ENCODE measurements at places on chromosomes 1 and 21.

DNA sequence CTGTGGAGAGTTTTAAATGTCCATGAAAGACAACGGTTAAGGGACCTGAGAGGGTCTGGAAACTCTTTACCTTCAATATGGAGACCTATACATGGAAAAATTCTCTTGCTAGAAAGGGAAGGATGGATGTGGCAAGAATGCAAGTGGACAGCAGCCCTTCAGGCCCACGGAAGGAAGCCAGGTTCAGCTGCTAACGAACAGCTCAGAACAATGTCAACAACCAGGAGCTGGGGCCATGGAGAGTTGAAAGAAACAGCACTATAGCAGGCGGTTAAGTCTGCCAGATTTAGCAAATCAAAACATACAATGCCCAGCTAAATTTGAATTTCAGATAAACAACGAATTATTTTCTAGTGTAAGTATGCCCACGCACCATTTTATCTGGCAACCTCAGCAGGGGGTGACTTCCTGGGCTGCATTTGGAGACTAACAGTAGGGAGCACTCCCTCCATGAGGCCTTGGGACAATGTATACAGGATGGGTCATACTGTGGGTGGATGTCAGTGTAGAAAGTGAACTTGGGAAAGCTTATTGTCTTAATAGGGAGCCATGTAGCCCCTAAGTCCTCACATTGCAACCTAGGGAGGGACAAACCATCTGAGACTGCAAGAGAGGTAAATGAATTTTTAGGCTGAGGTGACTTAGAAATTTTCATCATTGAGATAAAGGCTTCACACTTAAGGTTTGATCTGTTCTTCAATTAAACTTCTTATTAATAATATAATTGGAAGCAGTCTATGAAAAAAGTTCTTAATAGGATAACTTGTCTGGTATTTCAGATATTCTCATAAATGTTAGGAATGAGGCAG is 7.8 kb upstream of the H3-3A start:
- DNase-seq = no peak

DNA sequence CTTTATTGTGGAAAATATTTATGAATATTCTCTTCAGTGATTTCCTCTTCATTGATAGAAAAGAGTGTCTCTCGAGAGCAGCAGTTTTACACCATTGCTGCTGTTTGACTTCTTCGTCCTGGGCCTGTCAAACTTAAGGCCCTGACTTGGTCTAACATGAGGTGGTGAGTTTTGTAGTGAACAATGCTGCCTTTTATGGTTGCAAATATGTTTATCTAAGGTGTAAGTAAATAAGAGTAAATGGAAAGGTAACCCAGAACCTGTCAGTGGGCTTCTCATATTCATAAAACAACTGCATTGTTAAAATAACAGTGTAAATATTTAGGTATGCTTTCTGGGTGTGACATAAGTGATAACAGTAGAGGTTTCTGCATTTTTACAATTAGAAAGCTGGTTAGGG is 62.8 kb upstream of the SCCPDH start:
- DNase-seq = no peak

DNA sequence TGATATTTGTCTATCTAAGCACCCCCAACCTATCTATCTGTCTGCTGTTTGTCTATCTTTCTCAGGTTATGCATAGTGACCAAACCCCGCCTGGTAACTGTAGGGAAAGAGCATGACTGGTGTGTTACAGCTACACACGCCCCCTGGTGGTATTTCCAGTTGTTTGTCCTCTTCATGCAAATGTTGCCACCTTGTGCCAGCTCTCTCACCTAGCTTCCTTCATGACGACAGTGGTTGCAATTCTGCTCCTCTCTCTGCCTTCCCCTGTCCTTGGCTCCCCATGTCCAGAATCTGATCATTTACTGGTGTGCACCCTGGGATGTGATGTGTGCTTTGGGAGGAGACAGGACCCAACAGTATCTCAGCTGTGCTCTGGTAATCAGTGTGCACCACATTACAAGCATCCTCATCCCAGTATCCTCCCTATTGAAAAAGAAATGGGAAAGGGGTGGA is 8.1 kb upstream of the INKA2 start:
- DNase-seq = no peak

GRCh38 chr21:44461005-44461404 is 5.7 kb downstream of the LRRC3 start:
- no peak for DNase-seq

GRCh38 chr1:161046605-161047228 is 940 bp upstream of the USF1 start:
- no peak for DNase-seq

GRCh38 chr1:177435364-177435763 is 264.6 kb downstream of the BRINP2 start:
- DNase-seq = no peak

DNA sequence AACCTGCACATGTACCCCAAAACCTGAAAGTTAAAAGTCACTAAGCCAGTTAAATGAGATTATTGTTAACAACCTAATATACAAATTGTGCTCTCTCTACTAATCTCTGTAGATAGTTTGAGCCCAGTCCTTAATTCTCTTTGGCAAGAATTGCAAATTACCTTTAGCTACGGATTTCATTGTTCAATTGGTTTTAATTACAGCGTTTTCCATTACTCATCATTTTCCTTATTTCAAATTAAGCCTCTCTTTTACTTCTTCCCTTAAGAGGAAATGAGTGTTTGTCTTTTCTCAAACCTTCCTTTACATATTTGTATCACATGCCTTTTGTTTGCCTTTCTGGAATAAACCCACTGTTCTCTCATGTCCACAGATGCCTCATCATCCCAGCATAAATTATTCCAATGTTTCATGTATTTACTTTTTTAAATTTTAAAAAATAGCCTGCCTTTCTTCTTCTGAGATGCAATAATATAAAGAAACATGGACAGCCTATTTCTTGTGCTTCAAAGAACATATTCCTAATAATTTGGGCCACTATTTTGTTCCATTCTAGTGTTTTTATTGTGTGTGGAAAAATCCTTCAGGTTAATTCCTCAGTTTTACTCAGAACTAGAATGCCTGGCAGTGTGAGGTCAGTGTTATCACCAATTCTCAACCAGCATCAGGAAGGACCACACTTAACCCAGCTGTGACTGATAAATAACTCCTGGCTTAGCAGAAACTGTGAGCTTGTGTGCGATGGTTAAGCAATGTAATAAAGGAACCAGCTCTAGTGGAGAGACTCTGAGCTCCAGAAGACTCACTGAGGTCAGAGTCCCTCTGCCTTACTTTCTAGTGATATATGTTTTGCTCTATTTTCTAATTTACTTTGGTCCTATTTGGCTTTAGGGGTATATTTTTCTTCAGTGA is 600.5 kb downstream of the LTN1 start:
- no peak for DNase-seq

GRCh38 chr21:32276671-32277070 is 2.2 kb downstream of the MIS18A start:
- no peak for DNase-seq

DNA sequence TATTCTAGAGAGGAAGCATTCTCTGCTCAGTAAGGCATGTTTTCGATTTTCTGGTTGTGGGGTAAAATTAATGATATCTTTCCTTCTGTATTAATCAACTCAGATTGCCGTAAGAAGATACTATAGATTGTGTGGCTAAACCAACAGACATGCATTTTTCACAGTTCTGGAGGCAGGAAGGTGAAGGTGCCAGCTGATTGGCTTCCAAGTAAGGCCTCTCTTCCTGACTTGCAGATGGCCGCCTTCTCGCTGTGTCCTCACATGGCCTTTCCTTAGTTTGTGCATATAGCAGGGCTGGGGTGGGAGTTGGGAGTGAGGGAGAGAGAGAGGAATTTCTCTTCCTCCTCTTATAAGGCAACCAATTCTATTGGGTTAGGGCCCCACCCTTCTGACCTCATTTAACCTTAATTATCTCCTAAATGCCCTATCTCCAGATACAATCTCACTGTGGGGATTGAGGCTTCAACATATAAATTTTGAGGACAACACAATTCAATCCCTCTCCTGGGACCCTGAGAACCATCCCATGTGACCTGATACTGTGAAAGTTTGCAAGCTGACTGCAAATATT is 52.3 kb upstream of the MRPS6 start:
- DNase-seq = no peak

DNA sequence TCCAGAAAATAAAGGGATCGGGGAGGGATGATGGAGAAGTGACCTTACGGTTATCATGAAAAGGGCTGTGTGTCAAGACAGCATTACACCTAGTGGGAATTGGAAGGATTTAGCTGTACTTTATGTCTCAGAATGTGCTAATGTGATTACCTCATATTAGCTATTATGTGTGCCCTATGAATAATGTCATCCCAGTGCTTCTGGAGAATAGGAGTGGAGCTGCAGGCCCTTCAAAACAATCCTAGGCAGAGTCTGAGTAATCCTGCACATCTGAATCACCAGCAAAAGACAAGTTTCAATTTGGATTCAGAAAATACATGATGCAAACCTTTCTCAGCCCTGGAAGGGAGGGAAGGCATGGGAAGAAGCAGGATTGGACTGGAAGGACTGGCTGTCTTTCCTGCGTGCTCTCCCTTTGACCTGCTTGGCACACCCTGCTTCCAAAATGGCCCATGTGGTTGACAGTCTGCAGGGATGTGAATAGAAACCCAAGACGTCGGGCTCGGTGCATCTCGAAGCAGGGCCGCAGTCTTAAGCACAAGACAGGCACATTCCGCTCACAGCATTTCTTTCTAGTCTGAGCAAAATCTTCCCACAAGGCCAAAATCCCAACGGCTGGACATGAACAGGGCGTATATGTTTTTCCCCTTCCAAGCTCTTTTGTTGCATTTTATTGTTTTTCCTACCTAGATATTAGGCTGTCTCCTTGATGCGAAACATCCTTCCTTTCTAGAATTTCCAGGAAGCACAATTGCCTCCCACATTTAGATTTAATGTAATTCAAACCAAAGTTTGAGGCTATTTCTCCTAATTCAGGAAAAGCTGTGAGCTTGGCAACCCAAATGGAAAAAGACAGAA is 54.3 kb upstream of the TARBP1 start:
- no peak for DNase-seq

DNA sequence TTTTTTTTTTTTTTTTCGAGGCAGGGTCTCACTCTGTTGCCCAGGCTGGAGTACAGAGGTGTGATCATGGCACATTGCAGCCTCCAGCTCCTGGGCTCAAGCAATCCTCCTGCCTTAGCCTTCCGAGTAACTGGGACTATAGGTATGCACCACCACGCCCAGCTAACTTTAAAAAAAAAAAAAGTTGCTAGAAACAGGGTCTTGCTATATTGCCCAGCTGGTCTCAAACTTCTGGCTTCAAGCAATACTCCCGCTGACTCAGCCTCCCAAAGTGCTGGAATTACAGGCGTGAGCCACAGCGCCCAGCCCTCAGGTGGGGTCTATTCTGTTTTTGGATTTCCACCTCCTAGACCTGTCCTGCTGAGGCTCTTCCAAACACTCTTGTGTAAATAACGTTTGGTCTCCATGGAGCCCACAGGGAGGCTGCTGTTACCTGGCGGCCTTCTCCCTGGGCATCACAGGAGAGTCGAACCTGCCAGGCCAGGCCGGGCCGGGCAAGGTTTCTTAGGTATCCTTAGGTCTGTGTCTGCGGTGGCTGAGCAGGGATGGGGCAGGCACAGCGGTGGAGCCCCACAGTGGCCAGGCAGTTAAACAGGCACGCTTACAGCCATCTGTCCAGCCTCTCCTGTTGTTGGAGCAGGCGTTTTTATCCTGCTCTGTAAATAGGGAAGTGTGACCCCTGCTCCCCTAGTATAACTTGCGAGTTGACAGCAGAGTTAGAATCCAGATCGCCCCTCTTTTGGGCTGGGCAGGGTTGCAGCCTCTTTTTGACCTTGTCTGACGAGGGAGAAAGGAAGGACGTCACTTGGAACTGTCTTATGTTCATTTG is 18.8 kb downstream of the PLEKHM2 start:
- no peak for DNase-seq

DNA sequence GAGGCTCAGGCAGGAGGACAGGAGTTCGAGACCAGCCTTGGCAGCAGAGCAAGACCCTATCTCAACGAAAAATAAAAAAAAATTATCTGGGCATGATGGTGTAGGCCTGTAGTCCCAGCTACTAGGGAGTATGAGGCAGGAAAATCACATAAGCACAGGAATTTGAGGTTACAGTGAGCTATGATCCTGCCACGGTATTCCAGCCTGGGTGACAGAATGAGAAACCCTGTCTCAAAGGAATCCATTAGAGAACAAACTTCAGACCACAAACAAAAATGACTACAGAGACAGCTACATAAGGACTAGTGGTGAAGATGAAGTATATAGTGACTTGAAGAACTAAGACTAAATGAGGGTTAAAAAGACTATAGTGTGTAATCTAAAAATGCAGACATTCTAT is 233.1 kb downstream of the RERE start:
- no peak for DNase-seq

- no peak for DNase-seq
Measured at GRCh38 chr1:43063394-43064219, 104.9 kb upstream of the SLC2A1 start.

- no peak for DNase-seq
Measured at GRCh38 chr1:38758820-38759219, 100.8 kb downstream of the RRAGC start.

- DNase-seq = no peak
Measured at GRCh38 chr1:186302381-186302920, 72.6 kb downstream of the TPR start.

DNA sequence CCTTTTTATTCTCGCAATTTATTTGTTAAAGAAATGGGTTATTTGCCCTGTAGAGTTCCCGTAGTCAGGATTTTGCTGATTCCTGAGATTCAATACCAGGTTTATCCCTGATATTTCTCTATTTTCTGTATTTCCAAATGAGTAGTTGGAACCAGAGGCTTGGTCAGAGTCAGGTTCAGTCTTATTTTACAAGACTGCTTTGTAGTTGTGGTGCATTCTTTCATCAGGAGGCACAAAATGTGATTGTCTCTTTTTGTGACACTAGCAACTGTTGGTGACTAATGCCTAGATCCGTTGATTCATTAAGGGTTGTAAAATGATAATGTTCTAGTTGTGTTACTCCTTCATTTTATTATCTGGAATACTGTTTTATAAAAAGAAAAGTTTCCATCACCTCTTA is 95.5 kb upstream of the TPTE start:
- no peak for DNase-seq

All from 8988T (cell line).